RWPE1 (cell line): ENCODE measurements at places on chromosomes 3 and 15.
A peak's percentile ranks its signal among the peaks of the same experiment; 100 is the strongest.

DNA sequence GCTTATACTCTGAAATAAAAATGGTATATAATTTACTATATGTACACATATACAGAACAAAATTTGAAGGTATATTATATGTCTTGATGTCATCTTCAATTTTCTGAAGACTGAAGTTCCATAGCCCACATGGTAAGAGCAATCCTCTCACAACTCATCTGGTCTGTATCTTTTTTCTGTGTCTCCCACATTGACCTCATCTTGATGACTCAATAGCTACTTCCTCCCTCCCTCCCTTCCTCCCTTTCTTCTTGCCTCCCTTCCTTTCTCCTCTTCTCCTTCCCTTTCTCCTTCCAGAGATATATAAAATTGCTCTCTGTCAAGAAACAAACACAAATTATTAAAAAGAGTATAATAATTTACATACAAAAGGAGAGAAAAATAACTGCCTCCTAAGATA, 268.5 kb downstream of the SQOR start:
- DNase-seq = no peak

GRCh38 chr15:50247819-50248655, 17.5 kb downstream of the HDC start:
- DNase-seq = no peak

GRCh38 chr15:40915116-40915661, 14.0 kb upstream of the DLL4 start:
- DNase-seq = no peak

- no peak for DNase-seq
Measured at GRCh38 chr3:179093807-179094206, 22.2 kb upstream of the ZMAT3 start.

GRCh38 chr3:147652651-147653366, 243.6 kb downstream of the ZIC1 start:
- DNase-seq = no peak

- DNase-seq = no peak
Measured at GRCh38 chr15:22988811-22989210, 8.6 kb upstream of the CYFIP1 start.

DNA sequence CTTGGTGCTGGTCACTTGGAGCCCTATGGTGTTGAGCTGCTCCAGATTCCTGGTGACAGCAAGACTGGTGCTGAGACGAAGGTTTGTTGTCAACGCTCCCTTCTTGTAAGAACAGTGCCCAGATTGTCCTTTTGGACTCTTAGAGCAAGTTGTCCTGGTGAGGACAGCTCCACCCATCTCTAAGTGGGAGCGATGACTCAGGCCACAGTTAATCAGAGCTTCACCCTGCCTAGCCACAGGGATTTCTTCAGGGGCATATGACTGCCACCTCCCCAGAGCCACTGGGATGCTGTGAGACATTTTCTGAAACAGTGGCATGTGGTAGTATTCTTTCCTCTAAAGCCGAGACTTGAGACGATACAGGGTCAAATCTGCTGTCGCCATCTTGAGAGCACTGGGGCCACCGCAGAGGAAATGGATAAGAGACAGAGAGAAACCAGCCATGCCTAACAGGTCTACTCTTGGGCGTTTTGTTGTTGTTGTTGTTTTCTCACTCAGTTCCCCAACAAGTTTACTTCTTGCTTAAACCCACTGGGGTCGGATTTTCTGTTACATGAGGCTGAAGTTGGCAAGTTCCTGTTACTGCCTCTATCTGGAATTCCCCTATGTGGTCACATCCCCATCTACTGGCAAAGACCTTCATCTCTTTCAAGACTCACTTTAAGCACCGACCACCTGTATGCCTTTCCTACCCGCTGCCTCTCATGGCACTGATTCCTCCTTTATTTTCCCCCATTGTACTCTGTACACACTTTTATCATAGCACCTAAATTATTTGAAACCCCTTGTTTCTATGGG, 16.0 kb upstream of the PCOLCE2 start:
- peak; percentile 13 for DNase-seq

- no peak for DNase-seq
Measured at GRCh38 chr15:40349163-40349562, 1.7 kb upstream of the PHGR1 start.

DNA sequence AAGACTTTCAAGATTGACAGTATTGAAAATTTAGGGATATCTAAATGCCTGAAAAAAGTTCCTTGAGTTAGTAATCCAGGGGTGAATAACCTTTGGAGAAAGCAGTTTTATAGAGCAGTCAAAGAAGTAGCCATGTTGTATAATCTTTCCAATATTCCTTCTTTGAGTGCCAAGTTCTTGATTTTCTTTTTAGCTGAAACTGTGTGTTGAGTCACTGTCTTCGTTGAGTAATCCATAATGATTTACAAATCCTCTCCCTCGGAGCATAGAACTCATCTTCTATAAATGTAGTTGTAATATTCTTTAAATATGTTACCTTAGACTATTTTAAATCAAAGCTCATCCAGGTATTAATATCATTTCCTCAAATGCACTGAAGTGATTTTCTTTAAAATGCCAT, 135.2 kb downstream of the BBX start:
- DNase-seq = no peak

GRCh38 chr3:129013491-129013891, 12.4 kb downstream of the EFCC1 start:
- peak; percentile 43 for DNase-seq

DNA sequence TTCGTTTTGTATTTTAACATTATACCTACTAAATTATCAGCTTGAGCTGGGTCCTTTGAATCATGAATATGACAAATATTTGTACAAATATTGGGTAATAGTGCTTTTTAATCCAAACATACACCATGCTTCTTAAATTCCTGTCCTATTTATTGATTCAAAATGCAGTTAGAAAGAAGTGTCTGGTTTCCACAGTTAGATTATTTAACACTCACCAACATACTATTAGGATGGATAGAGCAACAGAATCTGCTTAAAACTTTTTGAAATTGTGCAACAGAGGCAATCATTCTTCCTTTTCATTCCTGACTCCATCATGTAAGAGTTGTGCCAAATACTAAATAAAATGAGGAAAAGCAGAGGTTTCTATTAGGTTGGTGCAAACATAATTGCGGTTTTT, 281.2 kb downstream of the LSAMP start:
- no peak for DNase-seq
